ENCODE measurements at places on chromosomes 4 and X.

DNA sequence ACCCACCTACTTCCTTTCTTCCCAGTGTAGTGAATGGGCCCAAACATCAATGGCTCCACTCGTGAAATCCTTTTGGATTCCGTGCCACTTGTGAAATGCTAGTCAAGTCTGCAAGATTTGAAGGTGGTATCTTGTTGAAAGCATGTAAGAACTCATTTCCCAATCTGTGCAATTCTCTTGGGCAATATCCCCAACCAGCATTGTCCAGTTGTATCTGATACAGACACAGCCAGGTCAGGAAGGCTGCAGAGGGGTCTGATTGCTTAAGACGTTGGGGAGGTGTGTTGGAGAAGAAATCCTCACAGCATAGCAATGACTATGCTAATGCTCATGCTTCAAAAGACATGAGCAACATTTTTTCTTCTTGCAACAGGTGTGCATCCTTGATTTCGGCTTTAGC is 164.8 kb downstream of the VEGFC start:
- no peak for DNase-seq

DNA sequence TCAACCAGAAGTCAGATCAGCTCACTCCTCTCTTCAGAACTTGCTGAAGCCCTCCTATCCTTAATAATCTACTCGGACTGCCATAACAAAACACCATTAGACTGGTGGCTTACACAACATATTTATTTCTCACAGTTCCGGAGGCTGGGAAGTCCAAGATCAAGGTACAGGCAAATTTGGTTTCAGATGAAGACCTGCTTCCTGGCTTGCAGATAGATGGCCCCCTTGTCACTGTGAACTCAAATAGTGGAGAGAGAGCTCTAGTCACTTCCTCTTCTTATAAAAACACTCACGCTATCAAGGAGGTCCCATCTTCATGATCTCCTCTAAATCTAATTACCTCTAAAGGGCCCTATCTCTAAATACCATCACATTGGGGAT is 125.1 kb downstream of the CAMK2D start:
- no peak for DNase-seq

DNA sequence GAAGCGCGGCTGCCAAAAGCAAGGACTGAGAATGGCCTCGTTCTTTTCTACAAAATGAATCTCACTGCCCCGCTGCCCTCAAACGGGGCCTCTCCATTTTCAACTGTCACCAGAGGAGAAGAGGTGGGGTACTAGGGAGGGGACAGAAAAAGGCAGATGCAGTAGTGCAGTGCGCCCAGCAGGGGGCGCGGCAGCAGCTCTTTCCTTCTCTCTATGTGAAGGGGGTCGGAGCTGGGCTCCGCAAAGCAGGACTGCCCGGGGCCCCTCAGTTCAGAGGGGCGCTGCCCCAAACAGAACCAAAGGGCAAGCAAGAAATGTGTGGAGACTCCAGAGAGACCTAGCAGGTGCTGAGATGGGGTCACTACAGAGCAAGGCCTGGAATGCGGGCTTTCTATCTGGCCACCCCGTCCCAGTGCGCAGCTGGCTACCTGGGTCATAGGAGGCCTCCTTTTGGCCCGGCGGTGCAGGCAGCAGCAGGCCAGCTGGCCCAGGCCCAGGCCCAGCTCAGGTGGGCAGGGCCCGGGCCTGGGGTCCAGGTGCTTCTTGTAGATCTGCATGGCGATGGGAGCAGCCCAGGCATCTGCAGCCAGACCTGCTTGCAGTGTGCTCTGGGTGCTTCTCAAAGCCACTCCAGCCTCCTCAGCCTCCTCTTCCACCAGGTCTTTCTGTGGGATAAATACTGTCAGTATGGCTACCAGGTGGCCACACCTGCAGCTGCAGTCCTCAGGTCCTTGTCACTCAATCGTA is 5.9 kb downstream of the IRAK1 start:
- DNase-seq: no peak

DNA sequence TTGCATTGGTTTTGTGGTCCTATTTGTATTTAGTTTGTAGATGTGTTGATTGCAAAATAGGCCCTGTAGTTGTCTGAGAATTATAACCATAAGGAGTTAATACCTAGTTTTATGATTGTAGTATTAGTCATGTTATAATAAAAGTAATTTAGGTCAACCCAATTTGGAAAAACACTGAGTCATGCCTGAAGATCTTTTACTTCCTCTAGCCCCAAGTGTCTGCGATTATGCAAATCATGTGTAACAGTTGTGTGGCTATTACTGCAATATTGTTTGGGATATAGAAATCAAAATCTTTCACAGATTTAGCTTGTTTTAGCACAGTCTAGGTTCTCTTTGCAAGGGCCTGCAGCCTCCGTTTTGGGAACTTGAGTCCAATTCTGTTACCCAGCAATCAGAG is 12.6 kb downstream of the SRD5A3 start:
- DNase-seq: no peak

DNA sequence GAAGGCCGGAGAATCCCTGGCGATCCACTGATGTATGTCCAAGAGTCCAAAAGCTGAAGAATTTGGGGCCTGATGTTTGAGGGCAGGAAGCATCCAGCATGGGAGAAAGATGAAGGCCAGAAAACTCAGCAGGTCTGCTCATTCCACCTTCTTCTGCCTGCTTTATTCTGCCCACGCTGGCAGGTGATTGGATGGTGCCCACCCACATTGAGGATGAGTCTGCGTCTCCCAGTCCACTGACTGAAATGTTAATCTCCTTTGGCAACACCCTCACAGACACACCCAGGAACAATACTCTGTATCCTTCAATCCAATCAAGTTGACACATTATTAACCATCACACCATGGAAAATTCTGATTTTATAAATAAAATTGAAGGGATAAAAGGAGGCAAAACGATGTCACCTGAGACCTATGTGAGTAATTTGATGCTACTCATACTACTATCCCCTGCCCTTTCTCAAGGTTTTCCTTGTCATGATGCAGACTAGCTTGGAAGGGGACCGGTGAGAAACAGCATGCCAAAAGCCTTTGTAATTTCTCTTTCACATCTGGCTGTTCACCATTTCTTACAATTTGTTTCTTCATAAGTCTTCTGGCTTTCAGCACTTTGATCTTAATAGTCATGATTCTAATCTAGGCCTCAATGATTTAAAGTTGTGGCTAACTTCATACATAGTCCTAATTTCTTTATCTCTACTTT is 9.7 kb upstream of the PYURF start:
- DNase-seq: no peak

GRCh38 chr4:176752191-176752749 is 40.5 kb downstream of the VEGFC start:
- DNase-seq: no peak

DNA sequence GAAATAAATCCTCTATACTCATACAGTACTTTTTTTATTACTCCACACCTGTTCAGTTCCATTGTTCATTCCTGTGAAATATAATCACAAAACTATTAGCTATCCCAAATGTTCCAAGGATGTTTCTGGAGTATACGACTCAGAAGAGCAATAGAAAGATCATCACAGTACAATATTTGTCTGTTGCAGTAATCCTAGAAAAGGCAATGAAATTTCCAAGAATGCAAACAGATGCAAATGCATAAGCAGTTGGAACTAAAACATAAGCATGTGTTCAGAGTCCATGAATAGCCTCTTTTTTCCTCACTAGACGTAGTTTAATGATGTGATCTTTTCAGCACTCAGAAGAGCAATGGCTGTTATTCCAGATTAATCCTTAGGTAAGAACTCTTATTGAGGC is 55.2 kb downstream of the RTL3 start:
- no peak for DNase-seq

- no peak for DNase-seq
Measured at GRCh38 chrX:63613531-63614028, 171.4 kb downstream of the ARHGEF9 start.

- no peak for DNase-seq
Measured at GRCh38 chr4:14309431-14309830, 681.9 kb upstream of the BOD1L1 start.

DNA sequence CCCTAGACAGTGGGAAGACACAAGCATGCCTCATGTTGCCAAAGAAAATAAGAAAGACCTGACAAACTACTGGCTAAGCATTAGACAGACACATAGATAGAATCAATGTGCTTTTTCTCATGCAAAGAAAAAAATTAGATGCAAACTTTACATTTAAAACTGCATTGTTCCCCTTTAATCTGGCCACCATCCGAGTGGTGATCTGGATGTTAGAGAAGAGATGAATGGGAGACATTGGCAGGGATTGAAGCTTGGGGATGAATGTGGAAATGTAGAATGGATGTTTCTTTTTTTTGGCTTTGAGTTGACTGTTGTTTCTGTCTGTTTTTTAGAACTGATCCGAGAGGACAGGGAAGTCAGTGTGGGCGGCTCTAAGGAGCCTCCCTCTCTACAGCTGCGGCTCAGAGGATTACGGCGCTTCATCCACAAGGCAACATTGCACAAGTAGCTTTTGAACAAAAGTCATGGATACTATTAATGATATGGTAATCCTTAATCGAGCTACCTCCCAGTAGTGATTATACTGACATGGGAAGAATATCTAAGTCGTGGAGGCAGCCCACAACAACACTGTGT is 53.0 kb downstream of the HELT start:
- DNase-seq: no peak

GRCh38 chr4:16239086-16239485 is 12.8 kb upstream of the TAPT1 start:
- no peak for DNase-seq

DNA sequence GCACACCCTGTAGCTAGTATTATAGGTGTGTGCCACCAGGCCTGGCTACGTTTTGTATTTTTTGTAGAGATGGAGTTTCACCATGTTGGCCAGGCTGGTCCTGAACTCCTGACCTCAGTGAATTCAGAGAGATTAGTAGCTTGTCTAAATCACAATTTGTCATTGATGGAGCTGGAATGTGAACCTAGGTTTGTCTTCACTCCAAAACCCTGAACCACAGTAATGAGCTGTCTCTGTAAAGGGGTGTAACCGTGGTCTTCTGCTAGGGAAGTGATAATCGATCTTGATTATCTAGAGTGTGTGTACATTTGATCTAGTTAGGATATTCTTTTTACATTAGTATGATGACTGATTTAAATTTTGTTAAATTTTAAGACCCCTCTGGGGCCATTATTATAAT is 8.3 kb downstream of the ARHGAP10 start:
- DNase-seq: no peak

GRCh38 chr4:166259081-166259480 is 386.0 kb downstream of the TLL1 start:
- DNase-seq: no peak

DNA sequence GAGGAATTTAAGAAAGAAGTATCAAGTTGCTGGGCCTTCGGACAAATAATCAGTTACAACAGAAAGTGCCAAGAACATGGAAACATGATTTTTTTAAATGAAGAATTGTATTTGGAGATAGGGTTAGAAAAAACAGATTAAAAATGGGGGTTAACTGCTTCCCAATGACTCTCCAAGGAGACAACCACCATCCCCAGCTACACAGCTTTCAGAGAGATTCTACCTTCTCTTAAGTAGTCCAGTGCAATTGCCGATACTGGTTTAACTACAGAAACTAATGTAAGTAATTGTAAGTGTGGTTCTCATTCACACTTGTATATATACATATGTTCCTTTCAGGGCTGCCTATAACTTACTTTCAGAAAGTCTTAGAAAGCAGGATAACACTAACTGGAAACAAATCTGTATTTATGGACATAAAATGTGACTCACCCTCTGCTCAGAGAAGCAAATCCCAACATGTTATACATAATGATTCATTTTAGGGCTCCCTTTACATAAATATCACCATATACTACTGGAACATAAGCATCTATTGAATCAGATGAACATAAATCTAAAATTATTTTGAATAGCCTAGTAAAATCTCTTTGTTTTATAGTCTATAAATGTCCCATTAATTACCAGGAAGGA is 248.9 kb upstream of the UGT8 start:
- DNase-seq: no peak

GRCh38 chr4:160136021-160136420 is 1033.1 kb downstream of the RAPGEF2 start:
- no peak for DNase-seq

- no peak for DNase-seq
Measured at GRCh38 chrX:34053931-34054330, 78.2 kb downstream of the FAM47A start.

DNA sequence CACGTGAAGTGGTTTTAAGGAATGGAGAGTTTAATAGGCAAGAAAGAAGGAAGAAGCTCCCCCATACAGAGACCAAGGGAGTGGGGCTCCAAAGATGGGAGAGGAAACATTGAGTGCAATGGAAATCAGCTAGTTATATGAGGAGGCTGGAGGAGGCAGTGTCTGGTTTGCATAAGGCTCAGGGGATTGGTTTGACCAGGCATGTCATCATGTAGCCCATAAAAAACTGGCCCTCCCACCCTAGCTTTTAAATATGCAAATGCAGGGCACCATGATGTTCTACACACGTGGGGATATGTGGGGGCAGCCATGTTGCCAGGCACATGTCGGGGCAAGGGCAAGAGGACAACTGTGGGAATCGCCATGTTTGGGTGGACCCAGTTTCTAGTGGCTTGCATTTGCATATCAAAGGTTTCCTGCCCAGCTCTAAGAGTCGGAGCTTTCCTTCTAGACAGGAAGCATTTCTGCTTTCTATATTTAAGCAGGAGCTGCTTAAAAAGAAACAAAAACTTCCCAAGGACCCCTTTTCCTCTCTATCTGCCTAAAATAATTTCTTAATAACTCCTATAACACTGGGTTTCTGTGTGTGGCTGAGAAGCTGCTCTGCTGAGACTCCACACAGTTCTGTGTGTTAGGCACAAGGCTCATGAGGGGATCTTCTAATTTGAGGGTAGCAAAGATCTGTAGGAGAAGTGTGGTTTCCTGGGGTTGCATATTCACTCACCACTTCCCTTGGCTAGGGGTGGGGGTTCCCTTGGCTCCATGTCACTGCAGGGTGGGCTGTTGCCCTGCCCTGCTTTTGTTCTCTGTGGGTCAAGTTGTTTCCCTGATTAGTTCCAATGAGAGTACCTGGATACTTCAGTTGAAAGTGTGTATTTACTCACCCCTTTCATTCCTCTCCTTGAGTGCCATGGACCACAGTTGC is 113.5 kb downstream of the VSIG4 start:
- no peak for DNase-seq

- no peak for DNase-seq
Measured at GRCh38 chr4:121154103-121154515, 10.0 kb downstream of the TNIP3 start.

DNA sequence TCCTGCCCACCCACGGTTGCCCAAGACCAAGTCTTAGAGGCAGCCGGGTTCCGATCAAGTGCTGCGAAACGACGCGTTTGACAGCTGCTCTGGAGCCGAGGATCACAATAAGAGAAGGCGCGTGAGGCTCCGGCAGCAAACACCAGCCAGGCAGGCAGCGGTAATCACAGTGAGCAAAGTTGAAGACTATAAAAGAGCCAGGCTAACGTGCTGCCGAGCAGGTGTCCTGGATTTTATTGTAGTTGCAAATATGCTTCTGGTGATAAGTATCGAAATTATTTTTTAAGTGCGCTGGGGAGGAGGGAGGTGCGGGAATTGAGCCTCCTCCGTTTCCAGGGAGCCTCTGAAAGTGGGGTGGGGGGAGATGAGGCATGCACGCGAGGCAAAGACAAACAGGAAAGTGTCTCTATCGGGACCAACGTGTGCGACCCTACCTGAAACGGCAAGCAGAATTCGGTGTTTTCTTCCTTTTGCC is 590 bp downstream of the GABRA2 start:
- DNase-seq: no peak
